GM10248 (cell line): ENCODE measurements at places on chromosomes 1 and 21.

- no peak for DNase-seq
These were observed 147.0 kb upstream of the DNAH14 start for GRCh38 chr1:224782281-224783000.

DNA sequence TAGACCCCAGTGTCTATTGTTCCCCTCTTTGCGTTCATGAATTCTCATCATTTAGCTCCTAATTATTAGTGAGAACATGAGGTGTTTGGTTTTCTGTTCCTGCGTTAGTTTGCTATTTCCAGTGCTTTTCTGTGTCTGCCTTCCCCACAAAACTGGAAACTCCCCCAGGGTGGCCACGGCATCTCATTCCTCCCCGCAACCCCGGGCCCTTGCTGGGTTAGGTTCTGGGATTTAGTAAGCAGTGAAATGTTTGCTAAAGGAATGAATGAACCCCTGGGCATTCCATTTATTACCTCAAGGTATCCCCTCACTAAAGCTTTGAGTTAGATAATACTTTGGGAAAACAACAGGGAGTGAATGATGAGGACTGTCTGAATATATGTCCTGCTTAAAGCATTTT is 142.9 kb downstream of the GLUL start:
- DNase-seq: no peak

- DNase-seq: peak; percentile 98
These were observed at the start of gene PGBD2 for GRCh38 chr1:248906009-248906752. PGBD2 (plus strand) TSS chr1:248906235; CDS start chr1:248913863, 7,628 bp downstream.

DNA sequence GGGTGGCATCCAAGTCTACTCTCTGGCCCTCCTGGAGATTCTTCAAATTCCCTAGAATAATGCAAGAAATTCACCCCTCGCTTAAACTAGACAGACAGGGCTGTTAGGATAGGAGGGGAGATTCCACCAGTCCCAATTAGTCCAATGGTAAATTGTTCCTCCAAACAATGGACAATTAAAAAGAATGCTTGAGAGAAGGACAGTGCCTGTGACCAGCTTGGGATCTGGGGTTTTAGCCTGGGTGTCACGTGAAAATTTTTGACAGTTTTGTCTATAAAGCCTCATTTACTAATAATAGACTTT is 177.7 kb upstream of the RAB4A start:
- DNase-seq: no peak

GRCh38 chr21:35658242-35658641 is 402.1 kb downstream of the SETD4 start:
- no peak for DNase-seq

- peak; percentile 85 for DNase-seq
These were observed 16.6 kb upstream of the RNF19B start for GRCh38 chr1:32981003-32981901.

GRCh38 chr1:116360429-116361173 is 12.4 kb upstream of the ATP1A1 start:
- DNase-seq: peak; percentile 32

DNA sequence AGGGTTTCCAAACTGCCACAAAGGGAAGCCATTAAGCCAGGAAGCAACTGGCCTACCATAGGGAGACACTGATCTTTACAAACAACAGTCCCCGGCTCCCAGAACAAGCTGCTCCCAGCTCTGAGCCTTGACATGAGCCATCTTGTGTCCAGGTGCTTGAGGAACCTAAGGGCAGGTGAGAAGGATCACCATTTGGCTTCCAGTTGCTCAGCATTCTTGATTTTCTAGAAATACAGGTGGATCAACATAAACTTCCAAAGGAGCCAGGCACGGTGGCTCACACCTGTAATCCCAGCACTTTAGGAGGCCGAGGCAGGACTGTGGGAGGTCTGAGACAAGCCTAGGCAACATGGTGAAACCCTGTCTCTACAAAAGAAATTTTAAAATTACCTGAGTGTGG is 21.6 kb downstream of the ZBTB17 start:
- DNase-seq: no peak

DNA sequence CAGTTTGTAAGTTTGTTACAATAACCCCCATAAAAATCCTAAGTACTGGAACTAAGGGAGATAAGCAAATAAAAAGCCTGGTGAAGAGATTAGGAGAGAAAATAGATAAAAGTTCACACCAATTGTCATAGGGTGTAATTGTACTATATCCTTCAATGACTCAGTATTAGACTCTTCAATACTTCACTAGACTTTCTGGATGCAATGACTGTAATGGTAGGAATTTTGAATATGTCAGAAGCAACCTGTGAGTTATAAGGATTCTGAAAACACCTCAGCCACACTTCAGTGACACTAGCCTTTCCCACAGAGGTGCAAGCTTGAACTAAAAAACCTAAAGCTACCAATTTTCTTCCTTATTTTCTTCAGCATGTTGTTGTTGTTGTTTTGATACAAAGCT is 147.9 kb downstream of the PTGER3 start:
- no peak for DNase-seq

GRCh38 chr1:23577056-23578004 is 18.0 kb upstream of the ID3 start:
- DNase-seq: peak; percentile 77

GRCh38 chr1:233904633-233905415 is at the start of gene SLC35F3:
SLC35F3 (plus strand) TSS chr1:233904676.
- DNase-seq: peak; percentile 13

DNA sequence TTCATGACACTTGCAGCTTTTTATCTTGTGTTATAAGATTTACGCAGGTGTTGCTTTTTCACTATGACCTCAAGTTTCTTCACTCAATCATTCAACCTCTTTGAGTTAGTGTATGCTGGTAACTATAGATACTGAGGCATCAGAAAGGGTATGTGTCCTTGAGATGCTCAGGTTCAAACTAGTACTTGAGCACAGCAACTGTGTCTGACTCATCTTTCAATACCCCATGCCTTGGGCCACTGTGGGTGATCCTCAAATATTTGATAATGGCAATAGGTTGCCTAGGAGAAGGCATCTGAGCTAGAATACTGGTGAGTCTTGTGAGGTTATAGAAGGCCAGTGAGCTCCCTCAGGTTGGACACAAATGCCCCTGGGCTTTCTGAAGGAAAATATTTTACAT is 88.1 kb upstream of the SPATA6 start:
- DNase-seq: no peak

DNA sequence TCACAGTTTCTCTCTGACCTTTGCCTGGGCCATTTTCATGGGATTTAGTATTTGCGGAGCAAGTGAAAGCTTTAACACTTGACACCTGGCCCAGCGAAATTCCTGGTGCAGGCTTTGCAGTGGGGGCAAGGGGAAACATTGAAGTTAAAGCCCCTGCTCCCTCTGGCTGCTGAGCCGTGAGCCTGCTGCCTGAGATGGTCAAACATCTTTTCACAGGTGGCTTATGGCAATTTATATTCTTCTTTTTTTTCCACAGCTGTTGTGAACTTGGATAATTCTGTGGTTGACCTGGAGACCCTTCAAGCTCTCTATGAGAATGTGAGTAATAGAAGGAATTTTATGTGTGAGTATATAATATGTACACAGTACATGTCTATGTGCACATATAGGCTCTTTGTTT is 202.9 kb downstream of the FMN2 start:
- DNase-seq: no peak

GRCh38 chr1:207316622-207317391 is 4.7 kb upstream of the CD55 start:
- no peak for DNase-seq

- no peak for DNase-seq
These were observed 657 bp upstream of the HNRNPU start for GRCh38 chr1:244865028-244865371.

GRCh38 chr1:10196976-10197375 is 13.4 kb upstream of the KIF1B start:
- DNase-seq: no peak

DNA sequence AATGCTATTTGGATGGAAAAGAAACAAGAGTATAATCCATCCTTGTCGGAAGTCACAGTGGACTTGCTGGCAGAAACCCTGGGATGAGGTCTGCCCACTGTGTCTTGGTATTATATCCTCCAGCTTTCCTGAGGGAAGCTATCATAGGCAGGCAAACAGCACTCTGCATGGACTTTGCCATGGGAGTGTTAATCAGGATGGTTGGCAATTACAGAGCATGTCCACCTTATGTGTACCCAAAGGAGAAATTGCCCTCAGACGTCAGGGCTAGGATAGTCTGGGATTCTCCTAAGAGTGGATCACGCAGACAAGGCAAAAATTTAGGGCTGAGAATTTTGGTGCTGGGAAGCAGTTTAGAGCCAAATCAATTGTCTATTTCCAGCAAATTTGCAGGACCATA is 184.9 kb upstream of the ESRRG start:
- DNase-seq: no peak

- DNase-seq: no peak
These were observed 105.9 kb upstream of the EDEM3 start for GRCh38 chr1:184860535-184860934.

DNA sequence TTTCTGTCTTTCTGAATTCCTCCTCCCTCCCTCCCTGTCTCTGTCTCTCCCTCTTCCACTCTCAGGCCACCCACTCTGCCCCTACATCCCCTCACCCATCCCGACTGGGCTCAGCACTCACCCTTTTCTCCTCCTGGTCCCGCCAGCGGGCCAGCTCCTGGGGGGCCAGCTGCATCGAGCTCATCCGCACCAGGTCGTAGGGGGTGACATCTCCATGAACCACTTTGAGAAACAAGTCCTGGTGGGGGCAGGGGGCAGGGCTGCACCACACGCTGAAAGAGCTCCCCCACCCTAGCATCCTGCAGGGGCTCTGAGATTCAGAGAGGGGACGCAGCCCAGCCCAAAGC is 17.8 kb downstream of the SPOCD1 start:
- no peak for DNase-seq

- DNase-seq: no peak
These were observed 451 bp downstream of the CHD5 start for GRCh38 chr1:6179564-6180175.

DNA sequence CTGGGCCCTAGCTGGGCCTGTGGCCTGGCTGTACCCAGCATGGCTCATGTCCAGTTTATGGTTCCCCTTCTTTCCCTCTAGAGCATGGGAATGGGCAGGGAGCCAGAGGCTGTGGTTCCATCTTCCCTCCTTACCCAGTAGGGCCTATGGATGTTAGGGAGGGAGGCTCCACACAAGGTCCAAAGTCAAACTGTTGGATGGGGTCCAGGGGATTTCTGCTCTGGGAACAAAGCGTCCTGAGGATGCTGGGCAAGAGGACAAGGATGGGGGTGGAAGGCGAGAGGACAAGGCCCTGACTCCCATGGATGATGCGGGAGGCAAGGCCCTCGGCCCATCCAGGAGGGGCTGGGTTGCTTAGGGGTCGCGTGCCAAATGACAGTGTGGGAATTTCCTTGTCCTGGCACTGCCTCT is 17.3 kb downstream of the CSF1 start:
- DNase-seq: no peak

GRCh38 chr21:25390701-25391100 is 216.6 kb downstream of the MRPL39 start:
- DNase-seq: no peak

DNA sequence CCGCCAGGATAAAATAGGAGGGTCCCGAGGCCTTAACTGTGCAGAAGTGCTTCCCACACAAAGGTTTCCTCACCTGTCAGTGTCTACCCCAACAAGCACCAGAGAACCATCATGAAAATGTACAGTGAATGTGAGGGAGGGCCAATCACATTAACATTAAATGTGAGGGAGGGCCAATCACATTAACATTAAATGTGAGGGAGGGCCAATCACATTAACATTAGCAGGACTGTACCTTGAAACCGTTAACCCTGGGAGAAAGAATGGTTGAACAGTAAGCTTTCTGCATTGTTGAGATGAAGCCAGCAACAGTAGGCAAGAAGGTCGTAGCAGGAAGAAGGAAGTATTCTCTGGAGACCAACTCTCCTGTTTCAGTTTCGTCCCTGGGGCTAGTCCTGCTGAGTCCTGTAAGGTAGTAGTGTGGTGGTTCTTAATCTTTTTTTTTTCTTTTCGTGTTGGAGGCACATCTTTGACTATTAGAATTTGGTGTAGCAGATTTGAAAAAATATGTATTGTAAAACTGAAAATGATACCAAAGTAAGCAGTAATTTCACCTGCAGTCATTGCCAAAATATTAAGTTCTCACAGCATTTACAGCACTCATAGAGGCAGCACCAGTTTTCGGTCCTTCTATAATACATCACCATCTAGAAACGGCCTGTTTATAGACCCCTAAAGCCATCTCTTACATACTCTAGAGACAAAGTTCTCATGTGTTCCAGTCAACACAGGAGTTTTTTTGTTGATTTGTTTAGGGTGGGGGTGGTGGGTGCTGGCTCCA is 98.6 kb upstream of the PPP2R5A start:
- DNase-seq: peak; percentile 82

DNA sequence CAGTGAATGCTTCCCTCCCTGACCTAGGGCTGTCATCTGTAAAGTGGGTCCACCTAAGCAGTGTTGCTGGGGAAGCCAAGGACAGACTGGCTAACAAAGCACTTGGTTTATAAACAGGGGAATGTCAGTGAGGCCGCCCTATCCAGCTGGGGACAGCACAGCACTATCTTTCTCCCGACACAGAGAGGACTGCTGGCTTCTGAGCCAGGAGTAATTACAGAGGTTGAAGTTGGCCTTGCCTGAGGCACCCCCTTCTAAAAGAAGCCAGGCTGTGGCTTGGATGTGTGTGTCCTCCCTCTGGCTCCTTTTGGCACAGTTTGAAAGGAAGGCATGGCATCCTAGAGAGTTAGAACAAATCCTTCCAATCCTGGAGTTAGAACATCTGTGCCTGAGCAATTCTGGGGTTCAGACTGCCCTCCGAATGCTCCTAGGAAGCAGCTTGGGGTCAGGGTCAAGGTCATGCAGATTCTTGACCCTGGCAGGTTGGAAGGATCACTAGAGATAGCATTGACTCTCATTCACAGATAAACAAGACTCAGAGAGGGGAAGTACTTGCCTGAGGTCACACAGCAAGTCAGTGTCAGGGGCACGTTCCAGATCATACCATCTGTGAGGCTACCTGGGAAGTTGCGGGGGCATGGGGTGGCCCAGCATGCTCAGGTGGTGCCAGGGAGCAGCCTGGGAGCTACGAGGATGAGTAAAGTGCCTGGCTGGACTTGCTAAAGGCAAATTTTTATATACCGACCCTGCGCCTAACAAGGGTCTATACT is 1.3 kb upstream of the LDLRAP1 start:
- DNase-seq: no peak

DNA sequence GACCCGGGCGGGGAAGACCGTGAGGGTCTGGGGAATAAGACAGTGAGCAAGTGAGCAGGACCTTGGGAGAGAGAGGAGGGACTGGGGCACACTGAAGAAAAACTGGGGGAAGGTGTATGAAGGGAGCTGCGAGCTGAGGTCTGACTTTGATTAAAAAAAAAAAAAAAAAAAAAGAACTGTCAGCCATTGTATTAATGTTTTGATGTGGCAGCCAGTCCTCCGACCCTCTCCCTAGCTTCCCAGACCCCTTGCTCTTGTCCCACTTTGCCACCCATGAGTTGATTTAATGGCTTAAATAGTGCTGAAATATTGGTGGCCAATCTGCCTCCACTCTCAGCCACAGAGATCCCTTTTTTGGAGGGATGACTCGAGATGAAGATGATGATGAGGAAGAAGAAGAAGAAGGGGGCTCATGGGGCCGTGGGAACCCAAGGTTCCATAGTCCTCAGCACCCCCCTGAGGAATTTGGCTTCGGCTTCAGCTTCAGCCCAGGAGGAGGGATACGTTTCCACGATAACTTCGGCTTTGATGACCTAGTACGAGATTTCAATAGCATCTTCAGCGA is 652 bp downstream of the HAX1 start:
- no peak for DNase-seq

GRCh38 chr1:68188060-68188538 is 44.2 kb downstream of the WLS start:
- no peak for DNase-seq

- no peak for DNase-seq
These were observed 28.6 kb downstream of the UAP1 start for GRCh38 chr1:162590101-162590500.

- DNase-seq: no peak
These were observed 90.5 kb upstream of the TLR5 start for GRCh38 chr1:223233410-223234169.

- no peak for DNase-seq
These were observed 123.4 kb downstream of the KCNK1 start for GRCh38 chr1:233737341-233737740.
